CD4-positive, alpha-beta T cell treated with Interleukin-15 for 4 hours (primary cell): ENCODE measurements at places on chromosomes 7 and 10.

GRCh38 chr10:24303522-24304310, 94.8 kb downstream of the KIAA1217 start:
- no peak for DNase-seq

DNA sequence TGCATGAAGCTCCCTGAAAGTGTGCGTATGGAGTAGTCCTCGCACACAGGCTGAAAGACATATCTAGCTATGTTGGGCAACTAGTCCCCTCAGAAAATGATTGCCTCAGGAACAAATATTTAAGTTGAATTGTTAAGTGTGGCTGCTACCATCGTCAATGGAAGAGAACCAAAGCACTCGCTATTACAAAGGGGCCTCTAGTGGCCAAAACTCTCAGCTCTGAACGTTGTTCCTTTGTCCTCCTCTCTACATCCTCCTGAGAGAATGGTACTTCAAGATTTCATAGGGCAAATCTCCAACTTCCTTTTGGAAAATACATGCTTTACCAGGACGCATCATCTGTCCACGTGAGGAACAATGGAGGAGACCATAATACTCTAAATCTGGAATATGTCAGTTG, 209.9 kb downstream of the NRG3 start:
- DNase-seq: no peak

- DNase-seq: no peak
Measured at GRCh38 chr10:87723500-87723899, 63.8 kb downstream of the PAPSS2 start.

DNA sequence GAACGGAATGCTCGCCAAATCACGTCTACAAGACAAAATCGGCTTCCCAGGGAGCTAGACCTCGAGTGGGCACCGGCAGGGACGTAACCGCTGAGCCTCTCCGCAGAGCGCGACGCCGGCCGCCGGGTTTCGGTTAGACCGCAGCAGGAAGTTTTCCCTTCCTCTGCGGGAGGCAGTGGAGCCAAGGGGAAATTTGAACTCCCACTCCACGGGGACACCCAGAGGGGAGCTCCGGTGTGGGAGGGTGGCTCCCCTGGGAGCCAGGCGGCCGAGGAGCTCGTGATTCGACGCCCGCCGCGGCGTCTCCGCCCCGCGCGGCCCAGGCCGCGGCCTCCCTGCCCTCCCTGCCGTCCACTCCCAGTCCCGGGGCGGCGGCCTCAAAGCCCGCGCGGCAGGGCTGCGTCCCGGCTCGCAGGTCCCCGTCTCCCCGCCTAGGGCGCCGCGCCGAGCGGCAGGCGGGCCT, 426 bp downstream of the SYPL1 start:
- DNase-seq: no peak

DNA sequence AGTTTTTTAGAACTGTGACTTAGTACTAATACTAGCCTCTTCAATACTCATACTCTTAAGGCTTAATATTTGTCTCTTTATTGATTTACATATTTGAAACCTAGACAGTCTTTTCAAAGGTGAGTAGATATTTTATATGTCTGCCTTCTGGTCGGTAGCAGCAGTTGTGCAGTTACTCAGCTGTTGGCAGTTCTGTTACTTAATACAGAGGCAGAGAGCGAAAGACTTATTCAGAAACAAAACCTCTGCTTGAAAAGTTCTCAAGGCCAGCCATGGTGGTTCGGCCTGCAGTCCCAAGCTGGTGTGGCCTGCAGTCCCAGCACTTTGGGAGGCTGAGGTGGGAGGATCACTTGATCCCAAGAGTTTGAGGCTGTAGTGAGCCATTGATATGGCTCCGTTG, 84.2 kb downstream of the AUTS2 start:
- no peak for DNase-seq

DNA sequence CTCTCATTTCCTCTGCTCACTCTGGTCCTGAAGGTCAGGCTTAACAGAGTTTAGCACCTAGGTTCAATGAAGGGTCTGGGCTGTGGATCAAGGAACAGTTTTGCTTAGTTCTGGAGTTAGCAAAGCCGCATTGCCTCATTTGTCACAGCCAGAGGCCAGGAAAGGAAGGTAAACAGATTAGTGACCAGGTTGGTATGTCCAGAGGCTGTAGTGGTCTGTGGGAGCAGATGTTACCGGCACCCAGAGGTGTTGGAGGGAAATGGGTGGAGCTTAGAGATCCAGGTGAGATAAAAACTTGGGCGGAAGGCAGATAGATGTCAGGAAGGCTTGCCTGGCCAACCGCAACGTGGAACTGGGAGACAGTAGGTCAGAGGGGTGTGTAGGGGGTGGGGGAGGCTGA, 36.6 kb upstream of the ZMIZ2 start:
- DNase-seq: no peak

GRCh38 chr7:1136841-1137516, 23.0 kb downstream of the ZFAND2A start:
- DNase-seq: no peak

DNA sequence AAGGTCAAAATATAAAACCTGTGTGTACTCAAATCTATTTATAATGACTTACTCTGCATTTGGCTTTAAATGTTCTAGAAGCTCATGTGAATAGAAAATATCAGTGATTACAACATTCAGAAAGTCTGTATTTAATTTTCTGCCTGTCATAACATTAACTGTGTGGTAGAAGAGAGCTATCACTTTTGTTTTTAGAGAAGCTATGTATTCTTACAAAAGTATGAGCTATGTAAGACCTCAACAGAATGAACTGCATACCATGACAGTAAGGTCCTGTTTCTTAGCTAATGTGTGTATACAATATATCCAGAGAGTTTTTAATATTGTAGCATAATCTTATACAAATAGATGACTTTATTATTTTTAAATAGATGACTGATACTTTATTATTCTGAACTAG, 61.5 kb downstream of the PTN start:
- DNase-seq: no peak

DNA sequence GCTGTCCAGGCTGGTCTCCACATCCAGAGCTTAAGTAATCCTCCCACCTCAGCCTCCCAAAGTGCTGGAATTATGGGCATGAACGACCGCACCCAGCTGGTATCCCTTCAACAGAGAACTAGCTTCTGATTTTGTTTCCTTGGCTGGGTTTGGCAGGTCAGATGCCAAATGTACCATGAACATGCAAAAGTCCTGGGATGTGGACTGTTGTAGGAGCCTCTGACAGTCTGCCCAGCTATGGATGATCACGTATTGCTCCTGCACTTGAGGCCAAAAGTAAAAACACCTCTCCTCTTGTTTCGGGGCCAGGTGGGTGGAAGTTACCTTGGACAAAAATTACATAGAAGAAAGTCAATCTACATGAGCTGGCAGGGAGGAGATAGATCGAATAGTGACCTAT, 699.5 kb downstream of the TYW1 start:
- DNase-seq: no peak

GRCh38 chr7:131574741-131575140, 18.3 kb upstream of the PODXL start:
- no peak for DNase-seq

- DNase-seq: no peak
Measured at GRCh38 chr10:102802920-102803534, 34.2 kb downstream of the CYP17A1 start.

DNA sequence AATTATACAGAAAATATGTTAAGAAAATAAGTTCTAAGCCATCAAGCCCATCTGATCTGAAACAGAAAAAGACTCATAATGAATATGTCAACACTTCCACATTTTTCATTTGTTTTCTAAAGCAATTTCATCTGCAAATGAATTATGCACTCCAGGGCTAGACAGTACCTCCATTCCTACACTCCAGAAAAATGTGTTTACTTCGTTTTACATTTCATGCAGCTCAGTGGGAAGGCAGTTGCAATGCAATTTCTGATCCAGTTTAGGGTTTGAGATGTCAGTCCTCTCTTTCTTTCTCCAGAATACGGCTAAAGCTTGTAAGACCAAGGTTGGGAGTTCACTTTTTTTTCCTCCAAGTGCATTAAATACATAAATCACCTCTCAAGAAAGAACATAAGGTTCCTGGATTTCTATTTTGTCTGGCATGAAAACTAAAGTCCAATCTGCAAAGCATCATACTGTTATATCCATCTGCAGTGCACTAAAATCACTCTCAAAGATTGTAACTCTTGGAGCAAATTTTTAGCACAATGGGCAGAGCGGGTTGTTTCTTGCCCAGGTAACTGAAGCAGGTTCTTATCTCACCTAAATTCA, 348.8 kb upstream of the C7orf33 start:
- no peak for DNase-seq

- no peak for DNase-seq
Measured at GRCh38 chr10:95605163-95605562, 44.0 kb upstream of the SORBS1 start.

DNA sequence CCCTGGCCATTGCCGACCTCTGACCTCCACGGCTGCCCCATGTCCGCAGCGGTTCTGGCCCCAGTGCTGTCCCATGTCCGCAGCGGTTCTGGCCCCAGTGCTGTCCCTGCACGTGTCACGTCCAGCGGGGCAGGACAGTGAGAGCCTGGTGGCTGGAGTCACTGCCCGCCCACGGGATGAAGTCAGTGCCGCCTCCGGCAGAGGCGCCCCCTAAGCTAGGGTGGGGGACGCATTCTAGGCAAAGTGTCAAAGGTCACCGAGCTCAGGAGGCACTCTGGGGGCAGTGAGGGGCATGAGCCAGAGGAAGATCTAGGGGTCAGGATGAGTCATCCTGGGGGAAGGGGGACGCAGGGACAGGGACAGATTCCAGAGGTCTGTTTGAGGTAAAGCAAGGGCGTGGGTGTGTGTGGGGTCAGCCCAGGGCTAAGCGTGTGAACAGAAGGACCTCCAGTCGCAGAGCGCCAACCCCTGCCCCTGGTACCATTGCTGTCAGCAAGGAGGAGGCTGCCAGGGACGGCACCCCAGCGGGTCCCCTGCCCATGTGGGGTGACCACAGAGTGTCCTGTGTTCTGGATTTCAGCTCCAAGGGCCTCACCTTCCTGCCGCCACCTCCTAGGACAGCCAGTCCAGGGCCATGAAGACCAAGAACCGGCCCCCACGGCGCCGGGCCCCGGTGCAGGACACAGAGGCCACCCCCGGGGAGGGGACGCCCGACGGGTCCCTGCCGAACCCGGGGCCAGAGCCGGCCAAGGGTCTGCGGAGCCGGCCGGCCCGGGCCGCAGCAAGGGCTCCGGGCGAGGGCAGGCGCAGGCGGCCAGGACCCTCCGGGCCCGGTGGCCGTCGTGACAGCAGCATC, 665 bp downstream of the BHLHA15 start:
- no peak for DNase-seq

DNA sequence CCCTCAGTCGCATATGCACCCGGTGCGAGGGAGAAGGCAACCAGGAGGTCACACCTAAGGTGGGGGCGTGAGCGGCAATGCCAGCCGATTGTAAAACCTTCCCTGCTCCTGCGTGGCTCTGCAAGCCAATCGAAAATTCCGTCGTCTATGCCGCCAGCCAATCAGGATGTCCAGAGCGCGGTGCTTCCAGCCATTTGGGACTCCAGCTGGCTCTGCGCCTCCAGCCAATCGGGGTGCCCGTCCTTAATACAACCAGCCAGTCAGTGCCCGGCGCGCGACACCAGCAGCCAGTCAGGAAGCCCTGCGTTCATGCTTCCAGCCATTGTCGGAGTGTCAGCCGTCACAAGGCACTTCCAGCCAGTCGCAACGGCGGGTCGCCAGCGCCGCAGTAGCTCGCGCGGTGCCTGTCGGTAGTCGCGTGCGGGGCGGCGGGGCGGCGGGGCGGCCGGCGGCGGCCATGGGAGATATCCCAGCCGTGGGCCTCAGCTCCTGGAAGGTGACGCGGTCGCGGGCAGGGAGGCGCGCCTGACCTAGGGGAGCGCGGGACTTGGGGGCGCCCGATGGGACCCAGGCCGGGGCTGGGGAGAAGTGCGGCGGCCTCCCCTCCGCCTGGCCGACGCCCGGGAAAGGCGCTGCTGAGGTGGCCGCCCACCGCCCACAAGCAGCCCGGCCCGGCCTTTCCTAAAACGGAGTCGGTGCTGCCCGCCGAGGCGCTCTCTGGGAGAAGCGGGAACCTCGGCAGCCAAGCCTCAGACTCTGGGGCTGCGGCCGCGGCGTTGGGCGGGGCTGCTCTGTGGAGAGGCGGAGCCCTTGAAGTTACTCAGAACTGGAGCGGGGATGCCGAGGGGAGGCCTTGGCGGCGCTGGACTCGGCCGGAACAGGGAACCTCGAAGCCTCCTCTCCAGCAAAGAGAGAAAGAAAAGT, at the start of gene AKR1E2:
TSS of gene AKR1E2 (plus strand) at position 340 of the 924 bp plus-strand sequence. CDS start at position 458, 118 bp downstream.
- peak; percentile 80 for DNase-seq

DNA sequence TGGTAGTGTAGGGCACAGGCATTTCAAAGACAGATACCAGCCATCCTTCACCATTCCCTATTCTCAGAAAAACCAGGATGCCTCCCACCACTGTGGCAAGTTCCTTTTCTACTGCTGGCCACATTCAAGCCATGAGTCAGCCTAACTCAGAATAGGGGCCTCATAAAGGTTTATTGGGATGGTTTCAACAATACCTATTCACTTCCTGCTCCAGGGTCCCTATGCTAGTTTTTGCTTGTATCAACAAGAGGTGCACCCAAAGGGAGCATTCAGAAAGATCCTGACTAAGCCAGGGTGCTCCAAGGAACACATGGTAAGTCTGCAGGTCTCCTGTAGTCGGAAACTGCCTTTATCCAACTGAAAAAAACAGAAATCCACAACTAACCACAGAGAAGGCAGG, 76.9 kb upstream of the EGR2 start:
- DNase-seq: no peak
